ENCODE measurements at places on chromosomes 16 and 17.

DNA sequence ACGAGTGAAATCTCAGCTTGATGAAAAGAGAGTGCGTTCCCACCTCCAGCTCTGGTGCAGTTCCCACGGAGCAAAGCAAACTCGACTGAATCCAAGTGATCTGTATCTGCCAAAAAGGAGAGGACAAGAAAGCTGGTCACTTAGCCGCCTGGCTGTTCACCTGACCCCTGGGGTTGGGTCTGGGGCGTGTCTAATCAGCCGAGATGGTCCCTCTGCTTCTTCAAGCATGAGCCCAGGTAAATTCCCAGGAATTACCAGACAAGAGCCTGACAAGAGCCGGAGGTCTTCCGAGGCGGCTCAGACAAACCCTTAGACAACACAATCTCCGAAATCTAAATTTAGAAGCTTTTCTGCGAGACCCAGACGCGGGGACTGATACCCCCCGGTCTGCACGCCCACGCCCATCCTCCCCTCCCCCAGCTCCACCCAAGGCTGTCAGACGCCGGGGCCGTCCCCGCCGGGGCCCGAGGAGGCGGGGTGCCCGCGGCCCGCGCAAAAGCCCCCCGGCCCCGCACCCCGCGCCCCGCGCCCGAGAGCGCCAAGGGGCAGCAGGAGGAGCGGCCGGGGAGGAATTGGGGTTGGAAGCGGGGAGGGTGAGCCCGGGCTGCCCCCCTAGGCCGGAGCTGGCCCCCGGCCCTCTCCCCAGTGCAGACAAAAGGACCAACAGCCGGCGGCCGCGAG lies 674 bp downstream of the ZNF821 start:
- no peak for DNase-seq

GRCh38 chr17:54980375-54980774 lies 11.8 kb downstream of the STXBP4 start:
- no peak for DNase-seq

GRCh38 chr17:51439395-51440229 lies 179.3 kb downstream of the UTP18 start:
- DNase-seq, result no peak

- no peak for DNase-seq
These were observed 25.5 kb downstream of the POLR3E start for GRCh38 chr16:22322741-22323140.

- peak; percentile 61 for DNase-seq
These were observed 14.1 kb downstream of the RMI2 start for GRCh38 chr16:11359370-11359769.

DNA sequence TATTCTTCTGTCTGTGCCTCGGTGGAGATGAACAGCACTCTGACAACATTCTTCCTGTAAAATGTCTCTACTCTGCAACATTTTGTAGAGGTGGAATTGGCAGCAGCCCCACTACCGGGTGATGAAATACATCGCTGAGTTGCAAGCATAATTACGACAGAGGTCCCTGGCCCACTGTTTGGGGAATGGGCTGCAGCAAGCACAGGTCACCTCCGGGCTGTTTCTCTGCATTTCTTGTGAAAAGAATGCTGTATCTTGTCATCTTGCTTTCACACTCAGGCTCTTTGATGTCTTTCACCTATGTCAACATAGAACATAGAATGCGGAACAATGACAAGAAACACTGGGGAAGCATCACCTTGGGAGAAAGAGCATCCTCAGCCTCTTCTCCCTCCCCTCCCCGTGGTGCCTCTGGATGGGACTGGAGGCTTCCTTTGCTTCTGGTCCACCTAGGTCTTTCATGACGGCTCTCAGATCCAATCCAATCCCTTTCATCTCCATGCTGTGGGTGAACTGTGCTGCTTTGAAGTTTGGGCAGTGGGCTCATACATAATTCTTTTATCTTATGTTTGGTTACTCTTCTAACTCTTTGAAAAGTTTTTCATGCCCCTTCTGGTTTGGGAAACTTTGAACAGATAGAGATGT lies 265.0 kb downstream of the PHKB start:
- no peak for DNase-seq

- no peak for DNase-seq
These were observed 2.8 kb downstream of the KRT10 start for GRCh38 chr17:40819528-40820125.

GRCh38 chr17:72733619-72734282 lies 358.7 kb downstream of the SLC39A11 start:
- no peak for DNase-seq

- no peak for DNase-seq
These were observed 257 bp downstream of the SNAI3 start for GRCh38 chr16:88686062-88686438.

- DNase-seq, result no peak
These were observed 578 bp downstream of the PGAP6 start for GRCh38 chr16:381012-381788.

- DNase-seq, result no peak
These were observed 3.9 kb upstream of the AATK start for GRCh38 chr17:81169870-81170309.

GRCh38 chr16:4970010-4970409 lies 11.9 kb downstream of the SEC14L5 start:
- no peak for DNase-seq

Data from AG09309 (cell line).